Urinary bladder (tissue), 4 donors: ENCODE measurements at places on chromosomes 6 and 20.
A peak's percentile ranks its signal among the peaks of the same experiment; 100 is the strongest.

DNA sequence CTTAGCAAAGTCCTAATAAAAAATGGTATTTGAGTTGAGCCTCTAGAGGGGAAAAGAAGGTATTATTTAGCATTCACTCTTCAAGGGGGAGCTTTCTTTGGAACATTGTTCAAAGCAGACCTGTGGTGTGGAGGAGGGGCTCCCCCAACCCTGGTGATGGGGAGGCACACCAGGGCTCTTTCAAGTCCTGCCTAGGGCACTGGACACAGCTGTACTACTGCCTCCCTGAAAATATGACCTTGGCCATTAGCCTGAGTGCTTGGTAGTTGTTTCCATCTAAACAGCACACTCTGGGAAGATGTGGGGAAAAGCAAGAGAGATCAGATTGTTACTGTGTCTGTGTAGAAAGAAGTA lies 215.1 kb upstream of the CNR1 start:
- no peak for DNase-seq

- no peak for DNase-seq
Observed at GRCh38 chr6:25743868-25744267, 10.7 kb upstream of the SLC17A4 start.

DNA sequence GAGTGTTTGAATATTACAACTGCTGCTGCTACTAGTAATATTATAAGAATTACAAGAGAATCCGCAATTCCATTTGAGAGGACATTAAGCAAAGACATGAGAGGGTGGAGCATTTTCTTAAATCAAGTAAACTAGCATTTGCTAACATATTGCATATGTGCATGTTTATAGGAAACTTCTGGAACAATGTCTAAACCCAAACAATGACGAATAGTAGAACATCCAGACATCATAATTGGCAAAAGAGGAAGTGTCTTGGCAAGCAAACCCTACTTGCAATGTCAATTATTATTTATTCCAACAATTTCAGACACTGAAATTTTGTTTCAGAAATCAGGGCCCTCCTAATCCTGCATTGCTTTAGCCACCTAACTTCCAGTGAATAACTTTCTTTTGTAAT lies 1155.3 kb upstream of the GJE1 start:
- DNase-seq = no peak

GRCh38 chr6:5624256-5624655 lies 362.9 kb downstream of the FARS2 start:
- DNase-seq = no peak

DNA sequence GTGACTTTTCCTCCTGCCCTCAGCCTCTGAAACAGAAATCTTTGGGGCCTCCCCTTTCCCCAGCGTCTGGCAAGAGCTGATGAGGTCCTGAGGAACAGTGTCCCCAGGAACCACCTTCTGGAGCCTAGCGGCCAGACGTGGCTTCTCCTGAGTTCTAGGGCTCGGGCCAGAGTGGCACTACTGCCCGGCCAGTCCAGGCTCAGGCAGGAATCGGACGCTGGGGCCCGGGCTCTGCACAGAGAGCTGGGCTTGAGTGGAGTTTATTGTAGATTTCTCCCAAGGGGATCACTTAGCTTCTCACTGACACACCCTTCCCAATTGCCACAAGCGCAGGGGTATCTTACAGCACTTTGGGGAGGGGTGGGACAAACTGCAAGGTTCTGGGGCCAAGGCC lies 20.2 kb downstream of the SDCBP2 start:
- DNase-seq = no peak

DNA sequence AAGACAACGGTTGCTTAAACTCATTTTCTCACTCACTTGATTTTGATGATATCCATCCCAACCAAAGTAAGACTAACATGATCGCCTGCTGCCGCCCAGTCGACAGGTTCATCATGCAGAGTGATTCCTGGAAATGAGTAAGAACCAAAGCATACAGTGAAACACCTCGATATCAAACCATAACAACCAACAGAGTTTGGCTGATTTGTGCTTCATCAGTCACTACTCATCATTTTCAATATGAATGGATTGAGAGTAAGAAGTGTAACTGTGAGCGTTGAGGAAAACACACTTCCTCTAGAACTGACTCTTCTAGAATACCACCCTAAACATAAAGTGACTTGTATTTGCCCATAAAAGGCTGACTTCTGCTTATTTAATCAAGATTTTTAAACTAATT lies 29.2 kb upstream of the ALDH8A1 start:
- no peak for DNase-seq

DNA sequence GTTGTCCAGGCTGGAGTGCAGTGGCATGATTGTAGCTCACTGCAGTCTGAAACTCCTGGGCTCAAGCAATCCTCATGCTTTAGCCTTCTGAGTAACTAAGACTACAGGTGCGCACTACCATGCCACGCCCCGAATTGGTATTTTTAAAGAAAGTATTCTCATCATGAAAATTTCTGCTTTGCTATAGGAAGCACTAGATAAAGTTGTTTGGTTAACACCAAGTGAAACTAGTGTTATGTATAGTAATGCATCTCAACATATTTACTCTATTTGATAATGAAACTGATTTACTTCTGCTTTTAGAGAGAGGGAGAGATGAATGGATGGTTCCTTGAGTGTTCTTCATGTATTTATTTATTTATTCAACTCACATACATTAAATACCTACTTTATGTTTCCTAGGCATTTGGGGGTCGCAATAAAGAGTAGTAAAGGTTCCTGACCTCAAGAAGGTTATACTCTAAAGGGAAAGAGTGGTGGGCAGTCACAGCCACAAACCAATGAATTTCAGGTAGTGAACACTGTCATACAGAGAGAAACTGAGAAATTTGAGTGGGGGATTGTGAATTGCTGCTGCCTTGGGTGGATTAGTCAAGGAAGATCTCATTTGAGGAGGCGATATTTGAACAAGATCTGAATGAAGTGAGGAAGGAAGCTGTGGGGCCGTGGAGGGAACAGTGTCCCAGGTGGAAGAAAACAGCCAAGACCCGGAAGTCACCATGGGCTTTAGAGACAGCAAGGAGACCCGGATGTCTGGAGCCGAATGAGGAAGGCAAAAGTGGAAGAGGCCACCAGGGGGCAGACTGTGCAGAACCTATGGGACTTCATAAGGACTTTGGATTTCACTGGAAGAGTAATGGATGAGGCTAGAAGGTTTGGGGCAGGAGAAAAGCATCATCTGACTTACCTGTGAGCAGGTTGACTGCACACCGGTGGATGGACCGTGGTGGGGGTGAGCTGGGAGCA lies 185.6 kb downstream of the TSHZ2 start:
- no peak for DNase-seq

DNA sequence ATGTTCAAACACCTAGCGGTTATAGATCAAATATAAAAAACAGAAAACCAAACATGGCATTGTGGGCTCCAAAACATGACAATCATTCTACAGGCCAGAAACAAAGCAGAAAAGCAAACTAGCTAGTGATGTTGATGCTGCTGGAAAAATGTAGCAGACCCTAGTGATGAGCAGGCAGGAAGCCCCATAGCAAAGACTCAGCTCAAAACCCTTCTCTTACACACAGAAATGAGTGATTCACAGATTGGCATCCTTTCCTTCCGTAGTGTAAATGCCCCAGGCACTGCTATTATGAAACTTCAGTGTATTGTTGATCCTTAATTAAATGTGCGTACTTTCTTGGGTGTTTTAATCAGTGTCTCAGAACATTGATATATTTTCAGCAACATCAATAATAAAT lies 425.1 kb downstream of the UTRN start:
- no peak for DNase-seq

- peak; percentile 79 for DNase-seq
Observed at GRCh38 chr6:108944707-108945680, 96.8 kb downstream of the ARMC2 start.

DNA sequence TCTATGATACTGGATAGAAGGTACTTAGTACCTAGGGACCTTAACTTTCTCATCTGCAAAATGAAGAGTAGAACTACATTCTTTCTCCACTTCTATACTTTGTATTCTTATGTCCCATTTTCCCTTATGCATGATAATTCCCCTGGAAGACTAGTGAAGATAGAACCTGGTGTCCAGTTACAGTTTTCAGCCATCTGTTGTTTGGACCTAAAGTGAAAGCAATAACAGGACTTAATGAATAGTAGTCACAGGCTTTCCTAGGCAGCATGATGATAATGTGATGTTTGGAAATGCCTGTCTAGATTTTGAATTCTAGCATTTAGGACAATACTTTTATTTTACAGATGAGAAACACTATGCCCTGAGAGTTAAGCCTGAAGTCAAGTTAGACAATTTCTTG lies 153.8 kb downstream of the RIMS1 start:
- no peak for DNase-seq

DNA sequence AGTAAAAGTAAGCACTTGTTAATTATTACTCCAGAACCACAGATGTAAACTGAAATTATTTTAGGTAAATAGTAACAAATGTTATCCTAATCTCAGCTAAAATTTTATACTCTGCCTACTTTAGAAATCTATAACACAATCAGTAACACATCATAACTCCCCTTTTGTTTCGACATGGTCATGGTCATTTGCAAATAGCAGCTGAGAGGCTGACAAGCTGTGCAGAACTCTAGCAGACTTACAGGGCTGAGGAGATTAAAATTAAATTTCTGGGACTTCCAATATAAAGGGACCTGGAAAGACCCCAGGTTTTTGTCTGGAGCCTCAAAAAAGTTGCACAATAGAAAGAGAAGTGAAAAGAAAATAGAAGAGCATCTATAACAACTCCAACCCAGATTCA lies 88.8 kb downstream of the PRL start:
- no peak for DNase-seq
